Activated CD4-positive, alpha-beta T cell treated with anti-CD3 and anti-CD28 coated beads, Interleukin-2, amount 10 ng/mL, durations not matched to agents 7 days and 5 days (primary cell): ENCODE measurements at places on chromosomes 2 and 18.
A peak's percentile ranks its signal among the peaks of the same experiment; 100 is the strongest.

- H3K27ac ChIP-seq: peak overlapping the region; percentile 97
- peak; percentile 28 for DNase-seq
- peak overlapping the region; percentile 91 for H3K4me3 ChIP-seq
- H3K36me3 ChIP-seq: peaks cover 37% of the 10 kb centered on the region
Measured at GRCh38 chr18:5238371-5238976, 41.4 kb upstream of the AKAIN1 start.

DNA sequence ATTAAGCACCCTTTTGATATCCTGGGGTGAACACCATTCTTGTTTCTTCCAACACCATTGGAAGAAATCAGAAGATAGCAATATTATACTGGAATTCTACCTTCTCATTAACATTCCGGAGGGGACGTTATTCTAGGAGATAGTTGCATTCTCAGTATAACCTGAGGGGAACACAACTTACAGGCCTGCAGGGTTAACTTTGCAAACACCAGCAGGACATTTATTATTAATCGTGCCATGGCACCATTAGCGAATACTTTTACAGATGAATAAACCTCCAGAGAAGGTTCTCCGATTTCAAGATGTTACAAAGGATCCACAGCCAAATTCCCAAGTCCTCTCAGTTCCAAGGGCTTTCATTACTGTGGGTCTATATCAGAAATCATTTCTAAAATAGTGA lies 109.0 kb downstream of the DHRS9 start:
- no peaks in the 10 kb centered on the region for H3K4me1 ChIP-seq
- no peak for DNase-seq
- peaks cover 14% of the 10 kb centered on the region for H3K27me3 ChIP-seq
- H3K36me3 ChIP-seq: no peaks in the 10 kb centered on the region
- no peak overlapping the region for H3K4me3 ChIP-seq
- H3K27ac ChIP-seq: no peak overlapping the region

DNA sequence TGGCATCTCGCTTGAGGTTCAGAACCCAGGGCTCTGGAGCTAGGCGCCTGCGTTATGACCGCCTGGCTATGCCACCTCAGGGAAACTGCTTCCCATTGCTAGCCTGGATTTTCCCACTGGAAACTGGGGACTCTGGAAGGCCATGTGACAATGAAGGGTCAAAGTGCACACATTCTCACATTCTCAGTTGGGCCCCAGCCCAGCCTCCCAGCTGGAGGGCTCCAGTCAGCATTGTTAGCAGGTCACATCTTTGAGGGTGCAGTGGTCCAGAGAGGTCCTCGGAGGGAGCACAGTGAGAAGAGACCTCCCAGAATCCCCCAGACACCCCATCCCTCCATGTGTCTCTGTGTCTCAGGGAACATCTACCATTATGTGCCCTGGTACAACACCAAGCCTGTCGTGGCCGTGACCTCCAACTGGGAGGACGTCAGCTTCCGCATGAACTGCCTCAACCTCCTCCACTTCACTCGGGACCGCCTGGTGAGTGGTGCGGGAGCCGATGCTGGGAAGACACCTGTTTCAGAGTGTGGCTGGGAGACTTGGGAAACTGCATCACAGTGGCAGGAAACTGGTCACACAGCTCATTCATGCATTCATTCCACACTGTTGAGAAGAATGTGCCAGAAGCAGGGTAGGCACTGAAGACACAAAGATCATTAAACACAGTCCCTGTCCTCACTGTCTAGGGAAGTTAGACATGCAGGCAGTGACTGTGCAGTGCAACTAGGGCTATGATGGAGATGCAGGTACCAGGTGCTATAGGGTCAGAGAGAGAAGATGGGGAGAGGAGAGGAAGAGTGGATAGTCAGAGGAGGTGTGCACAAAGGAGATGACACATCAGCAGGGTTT lies 41.6 kb downstream of the FER1L5 start:
- no peak overlapping the region for H3K4me3 ChIP-seq
- H3K36me3 ChIP-seq: no peaks in the 10 kb centered on the region
- H3K4me1 ChIP-seq: no peaks in the 10 kb centered on the region
- H3K27ac ChIP-seq: no peak overlapping the region
- DNase-seq: no peak

DNA sequence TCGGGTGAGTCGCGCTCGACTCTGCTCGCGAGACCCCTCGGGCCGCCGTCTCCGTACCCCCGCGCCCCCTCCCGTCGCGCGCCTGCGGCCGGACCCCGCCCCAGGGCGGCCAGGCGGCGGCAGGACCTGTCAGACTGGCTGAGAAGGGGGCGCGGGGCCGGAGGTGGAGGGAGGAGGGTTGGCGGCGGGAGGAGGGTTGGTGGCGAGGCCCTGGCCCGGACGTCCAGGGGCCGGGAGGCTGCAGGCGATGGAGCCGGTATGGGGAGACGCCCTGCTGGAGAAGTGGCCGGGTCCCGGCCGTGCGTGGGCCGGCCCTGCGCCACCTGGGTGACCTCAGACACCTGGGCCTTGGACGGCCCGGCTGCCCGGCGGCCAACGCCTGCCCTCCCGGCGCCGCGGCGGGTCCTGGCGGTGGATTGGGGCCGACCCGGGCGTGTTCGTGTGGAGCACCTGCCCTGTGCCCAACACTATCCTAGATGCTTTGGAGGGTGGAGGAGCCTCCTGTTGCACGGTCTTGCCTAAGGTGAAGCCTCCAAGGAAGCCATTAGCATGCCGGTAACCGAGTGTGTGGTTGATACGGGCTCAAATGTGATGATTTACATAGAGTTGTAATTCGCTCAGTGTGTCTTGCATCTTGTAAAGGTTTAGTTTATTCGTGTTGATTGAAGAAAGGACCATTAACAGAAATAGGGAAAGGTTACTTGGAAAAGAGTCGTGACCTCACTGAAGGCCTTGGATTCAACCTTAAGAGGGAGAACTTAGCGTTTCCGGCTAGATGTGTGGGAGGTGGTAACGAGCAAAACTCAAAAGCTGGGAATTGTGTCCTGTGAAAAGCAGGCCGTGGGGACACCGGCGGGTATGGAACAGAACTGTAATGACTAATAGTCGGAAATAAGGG lies 550 bp downstream of the MYL12B start:
- H3K4me3 ChIP-seq: peak overlapping the region; percentile 86
- peaks cover 77% of the 10 kb centered on the region for H3K4me1 ChIP-seq
- no peaks in the 10 kb centered on the region for H3K27me3 ChIP-seq
- peaks cover 46% of the 10 kb centered on the region for H3K36me3 ChIP-seq

- peaks cover 29% of the 10 kb centered on the region for H3K4me1 ChIP-seq
- H3K36me3 ChIP-seq: peaks cover 15% of the 10 kb centered on the region
- no peaks in the 10 kb centered on the region for H3K27me3 ChIP-seq
- H3K27ac ChIP-seq: no peak overlapping the region
Measured at GRCh38 chr2:234218266-234219045, 168.0 kb downstream of the SPP2 start.
